CD4-positive, alpha-beta T cell (primary cell): ENCODE measurements at places on chromosomes 3 and 15. TPM values are rescaled to one million over a fixed set of nuclear protein-coding genes. Genes with fewer than 3 reads are reported as not detected.

TNFAIP8L3 gene
- not detected for total RNA-seq

AHSG gene
- not detected for total RNA-seq

GRCh38 chr15:92161039-92161670, 232.5 kb upstream of the ST8SIA2 start:
- H3K36me3 ChIP-seq, result peaks cover 24% of the 10 kb centered on the region
- no peaks in the 10 kb centered on the region for H3K4me1 ChIP-seq
- H3K4me3 ChIP-seq, result no peak overlapping the region
- no peak overlapping the region for H3K27ac ChIP-seq

- H3K4me3 ChIP-seq, result no peak overlapping the region
- peaks cover 79% of the 10 kb centered on the region for H3K36me3 ChIP-seq
- no peaks in the 10 kb centered on the region for H3K4me1 ChIP-seq
- no peaks in the 10 kb centered on the region for H3K27me3 ChIP-seq
Observed at GRCh38 chr15:42427429-42428223, 63.3 kb downstream of the ZNF106 start.

DNA sequence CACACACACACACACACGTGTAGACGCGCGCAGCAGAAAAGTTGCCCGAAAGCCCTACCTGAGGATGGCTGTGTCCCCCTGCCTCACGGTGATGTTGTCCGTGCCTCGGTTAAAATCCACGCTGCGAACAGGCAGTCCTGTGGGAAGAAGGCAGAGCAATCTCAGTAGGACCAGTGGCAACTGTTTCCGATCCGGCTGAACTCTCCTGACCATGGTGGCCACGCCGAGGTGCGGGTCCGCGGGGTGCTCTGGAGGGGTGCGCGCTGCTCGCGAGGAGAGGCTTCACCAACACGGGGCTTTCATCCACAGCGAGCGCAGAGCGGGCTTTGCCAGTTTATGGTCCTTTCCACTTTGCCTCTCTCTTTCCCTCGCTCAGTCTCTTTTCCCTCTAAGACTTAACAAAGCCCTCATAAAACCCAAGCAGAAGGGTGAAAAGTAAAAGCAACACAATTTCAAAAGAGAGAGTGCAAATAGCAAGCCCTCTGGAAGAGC, 422 bp downstream of the LSAMP start:
- H3K36me3 ChIP-seq, result no peaks in the 10 kb centered on the region
- no peak overlapping the region for H3K27ac ChIP-seq
- no peak for DNase-seq
- H3K4me3 ChIP-seq, result no peak overlapping the region
- H3K27me3 ChIP-seq, result no peaks in the 10 kb centered on the region

DNA sequence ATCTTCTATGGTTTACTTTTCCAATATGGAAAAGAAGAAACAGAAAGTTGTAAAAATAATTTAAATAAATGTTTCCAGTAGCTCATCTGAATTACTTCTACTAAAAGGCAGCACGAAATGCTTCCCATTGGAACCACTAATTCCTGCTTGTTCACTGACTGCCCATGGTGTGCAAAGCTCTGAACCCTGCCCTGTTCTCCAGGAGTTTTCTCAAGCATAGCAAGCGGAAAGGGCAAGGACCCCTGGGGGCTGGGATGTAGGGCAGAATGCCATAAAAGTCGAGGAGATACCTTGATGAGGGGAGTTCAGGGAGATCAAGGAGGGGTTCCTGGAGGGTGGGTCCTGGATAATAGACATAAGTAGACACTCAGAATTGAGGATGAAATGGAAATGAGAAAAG, 35.3 kb upstream of the BNC1 start:
- H3K36me3 ChIP-seq, result no peaks in the 10 kb centered on the region
- H3K4me3 ChIP-seq, result no peak overlapping the region
- no peak for DNase-seq
- H3K4me1 ChIP-seq, result no peaks in the 10 kb centered on the region
- no peaks in the 10 kb centered on the region for H3K27me3 ChIP-seq

- H3K27ac ChIP-seq, result no peak overlapping the region
- no peak overlapping the region for H3K4me3 ChIP-seq
- no peak for DNase-seq
Observed at GRCh38 chr15:83848315-83849050, 194.6 kb downstream of the ADAMTSL3 start.

DNA sequence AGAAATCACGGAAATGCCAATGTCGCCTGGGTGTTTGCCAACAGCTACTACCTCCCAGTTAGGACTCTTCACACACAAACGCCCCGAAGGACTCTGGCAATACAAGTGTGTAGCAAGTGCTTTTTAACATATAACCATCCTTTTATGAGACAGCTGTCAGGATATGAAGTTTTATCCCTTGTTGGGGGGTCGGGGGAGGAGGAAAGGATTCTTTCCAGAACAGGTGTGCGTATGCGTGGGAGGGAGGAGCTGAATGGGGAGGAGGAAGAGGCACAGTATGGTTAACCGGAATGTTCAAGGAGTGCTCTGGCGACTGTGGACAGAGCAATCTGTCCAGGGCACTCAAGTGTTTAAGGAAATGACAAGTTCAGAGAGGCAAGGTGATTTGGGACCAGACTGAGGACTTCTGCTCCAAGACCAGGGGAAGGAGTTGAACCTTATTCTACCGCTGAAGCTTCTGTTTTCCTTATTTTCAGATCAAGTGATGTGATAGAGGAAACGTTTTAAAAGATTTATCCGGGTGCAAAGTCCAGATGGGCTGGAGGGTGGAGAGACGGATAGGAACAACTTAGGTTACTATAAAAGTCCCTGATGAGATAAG, 1.3 kb downstream of the TSPAN3 start:
- H3K27me3 ChIP-seq, result no peaks in the 10 kb centered on the region
- peaks cover 18% of the 10 kb centered on the region for H3K4me1 ChIP-seq
- DNase-seq, result no peak
- peak overlapping the region; percentile 60 for H3K4me3 ChIP-seq

DNA sequence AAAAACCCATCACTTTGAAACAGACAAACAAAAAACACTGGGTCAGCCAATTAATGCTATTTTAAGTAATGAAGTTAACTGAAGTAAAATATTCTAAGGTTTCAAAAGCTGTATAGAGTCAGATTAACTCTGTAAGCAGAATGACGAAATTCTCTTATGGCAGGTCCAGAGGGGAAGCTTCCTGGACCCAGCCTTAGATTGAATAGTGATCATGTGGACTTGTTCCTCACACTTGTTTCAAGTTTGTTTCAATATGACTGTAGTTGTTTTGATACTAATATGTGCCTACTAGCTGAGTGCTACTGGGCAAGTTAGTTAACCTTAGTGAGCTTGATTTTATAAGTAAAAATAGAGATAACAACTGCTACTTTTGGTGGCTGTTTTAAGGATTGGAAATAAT, 32.6 kb downstream of the PLS1 start:
- H3K4me3 ChIP-seq, result no peak overlapping the region
- H3K36me3 ChIP-seq, result no peaks in the 10 kb centered on the region
- H3K4me1 ChIP-seq, result no peaks in the 10 kb centered on the region
- H3K27me3 ChIP-seq, result no peaks in the 10 kb centered on the region
- H3K27ac ChIP-seq, result no peak overlapping the region
- DNase-seq, result no peak

DNA sequence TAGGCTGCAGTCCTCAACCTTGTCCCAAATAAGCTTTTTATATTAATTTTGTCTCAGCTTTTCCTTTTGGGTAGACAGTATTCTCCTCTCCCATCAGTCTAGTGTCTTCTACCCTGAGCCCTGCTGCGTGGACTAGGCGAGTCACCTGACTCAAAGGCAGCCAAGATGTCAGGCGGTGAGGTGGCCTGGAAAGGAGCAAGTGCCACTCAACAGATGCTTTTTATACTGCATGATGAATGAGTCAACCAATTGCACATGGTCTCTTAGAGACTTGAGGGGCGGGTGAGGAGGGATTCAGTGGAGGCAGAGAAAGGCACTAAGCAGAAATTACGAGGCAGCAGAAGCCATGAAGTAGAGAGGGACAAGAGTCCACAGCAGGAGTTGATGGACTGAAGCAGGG, 95.9 kb downstream of the FRMD4B start:
- no peaks in the 10 kb centered on the region for H3K27me3 ChIP-seq
- no peak overlapping the region for H3K27ac ChIP-seq
- no peak overlapping the region for H3K4me3 ChIP-seq
- H3K36me3 ChIP-seq, result no peaks in the 10 kb centered on the region
- peaks cover 7% of the 10 kb centered on the region for H3K4me1 ChIP-seq
